ENCODE measurements at places on chromosomes 12 and 14.

- DNase-seq, result no peak
Observed at GRCh38 chr12:108365324-108365723, 26.2 kb upstream of the CMKLR1 start.

DNA sequence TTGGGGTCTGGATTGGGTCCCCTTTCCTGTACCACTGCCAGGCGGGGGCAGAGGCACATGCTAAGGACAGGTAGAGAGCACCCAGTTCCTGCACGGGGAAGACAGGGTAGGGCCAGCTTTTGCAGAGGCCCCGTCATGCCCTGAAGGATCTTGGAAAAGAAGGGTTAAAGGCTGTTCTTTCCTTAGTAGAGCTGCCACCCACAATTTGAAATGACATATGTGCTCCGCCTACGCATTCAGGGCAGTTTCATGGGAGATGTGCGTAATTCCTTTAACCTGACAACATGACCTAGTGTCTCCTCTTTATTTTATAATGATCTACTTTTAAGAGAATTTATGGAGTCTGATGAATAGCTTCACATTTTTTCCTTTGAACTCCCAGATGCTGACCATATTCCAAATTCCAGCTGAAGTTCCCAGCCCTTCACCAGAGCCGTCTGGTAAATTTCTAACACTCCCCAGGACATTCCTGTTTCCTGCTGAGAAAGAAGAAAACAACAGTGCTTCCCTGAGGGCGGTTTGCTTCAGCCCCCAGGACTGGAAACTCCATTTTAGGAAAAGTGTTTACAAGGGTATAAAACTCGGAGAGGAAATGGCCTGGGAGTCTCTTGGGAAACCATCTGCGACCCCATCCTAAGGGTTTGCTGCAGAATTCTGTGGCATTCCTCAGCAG is 58.9 kb upstream of the PLEKHG3 start:
- peak; percentile 98 for DNase-seq

GRCh38 chr14:29896354-29896821 is 31.3 kb downstream of the PRKD1 start:
- DNase-seq, result no peak

- DNase-seq, result peak; percentile 55
Observed at GRCh38 chr12:68406134-68406576, 74.0 kb upstream of the MDM1 start.

- DNase-seq, result no peak
Observed at GRCh38 chr12:71276541-71276940, 118.7 kb upstream of the TSPAN8 start.

GRCh38 chr14:67456732-67457131 is 31.8 kb downstream of the TMEM229B start:
- no peak for DNase-seq

DNA sequence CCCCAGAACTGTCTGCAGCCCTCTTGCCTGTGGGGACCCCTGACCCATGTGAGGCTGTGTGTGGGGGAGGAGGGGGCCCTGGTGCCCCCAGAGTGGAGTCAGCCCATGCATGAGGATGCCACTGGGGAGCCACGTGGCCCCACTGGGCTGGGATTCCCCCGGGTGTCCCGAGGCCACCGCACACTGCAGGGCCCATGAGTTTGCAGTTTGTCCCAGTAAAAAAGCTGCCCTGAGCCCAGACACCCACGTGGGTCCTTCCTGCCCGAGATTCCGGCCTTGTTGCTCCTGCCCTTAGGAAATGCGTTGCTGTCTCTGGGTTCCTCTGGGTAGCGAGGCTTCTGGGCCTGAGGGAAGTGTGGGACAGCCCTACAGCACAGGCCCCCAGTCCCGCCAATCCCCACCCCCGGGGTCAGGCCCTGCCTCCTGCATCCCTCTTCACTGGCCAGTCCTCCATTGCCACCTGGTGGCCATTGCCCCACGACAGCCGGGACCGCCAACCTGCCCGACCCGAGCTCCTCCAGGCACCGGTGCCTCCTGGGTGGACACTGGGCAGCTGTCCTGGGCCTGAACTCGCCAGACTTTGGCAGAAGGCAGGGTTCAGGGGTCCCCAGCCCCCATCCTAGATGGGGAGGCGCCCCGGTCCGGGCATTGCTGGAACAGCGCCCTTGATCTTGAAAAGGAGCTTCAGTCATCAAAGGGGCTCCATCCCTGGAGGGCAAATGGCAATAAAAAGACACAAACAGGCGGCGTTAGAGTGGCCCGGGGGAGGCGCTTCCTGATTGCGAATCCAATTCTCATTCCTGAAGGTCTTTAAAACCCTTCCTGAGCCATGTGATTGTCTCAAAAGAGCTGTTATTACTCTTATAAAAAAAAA is 15.6 kb upstream of the C14orf180 start:
- peak; percentile 1 for DNase-seq

DNA sequence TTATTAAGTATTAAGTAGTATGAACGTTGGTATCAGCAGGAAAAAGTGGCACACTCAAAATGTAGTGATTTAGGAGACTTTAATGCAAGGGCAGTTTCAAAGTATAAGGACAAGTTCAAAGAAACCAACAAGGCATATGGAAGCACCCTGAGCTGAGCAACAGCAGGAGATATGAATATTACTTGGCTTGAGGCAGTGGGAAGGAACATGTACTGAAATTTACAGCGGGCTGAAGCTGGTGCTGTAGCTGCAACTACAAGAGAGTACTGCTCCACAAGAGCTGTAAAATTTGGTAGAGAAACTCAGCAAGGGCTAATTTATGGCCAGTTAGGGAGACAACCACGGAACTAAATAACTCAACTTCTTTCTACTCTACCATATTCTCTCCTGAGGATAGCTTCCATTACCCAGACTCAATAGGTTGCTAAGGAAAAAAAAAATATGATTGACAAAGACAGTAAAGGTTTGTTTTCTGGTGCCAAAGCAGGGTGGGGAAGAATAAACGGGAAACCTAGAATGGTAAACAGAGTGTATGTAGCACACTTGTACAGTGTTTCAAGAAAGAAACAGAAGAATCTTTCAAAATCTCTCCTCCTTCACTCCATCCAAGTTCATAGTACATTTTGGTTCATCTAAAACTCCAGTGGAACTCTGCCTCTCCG is 487.8 kb upstream of the MGAT4C start:
- no peak for DNase-seq

- no peak for DNase-seq
Observed at GRCh38 chr14:35236806-35237205, 55.4 kb upstream of the PSMA6 start.

- peak; percentile 10 for DNase-seq
Observed at GRCh38 chr12:20376984-20377383, 8.6 kb downstream of the PDE3A start.

DNA sequence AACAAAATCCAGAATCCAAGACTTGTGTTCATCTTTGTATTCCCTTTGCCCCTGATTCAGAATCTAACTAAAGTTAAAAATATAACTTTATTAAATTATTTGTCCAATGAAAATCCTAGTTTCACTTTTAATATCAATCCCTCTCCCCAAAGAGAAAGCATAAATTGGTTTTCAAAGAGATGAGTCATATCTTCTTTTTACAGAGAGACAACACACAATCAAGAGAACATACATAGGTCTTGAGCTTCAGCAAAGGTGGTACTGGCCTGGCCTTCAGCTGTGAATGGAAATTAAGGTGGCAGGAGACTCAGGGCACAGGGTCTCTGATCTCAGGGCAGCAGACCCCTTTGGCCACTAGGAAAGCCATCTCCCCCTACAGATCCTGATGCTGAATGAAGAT is 4.3 kb upstream of the ASCL1 start:
- no peak for DNase-seq

- no peak for DNase-seq
Observed at GRCh38 chr12:51389302-51389999, 1.8 kb downstream of the GALNT6 start.

- DNase-seq, result no peak
Observed at GRCh38 chr12:72089678-72090077, 151.0 kb downstream of the TPH2 start.

DNA sequence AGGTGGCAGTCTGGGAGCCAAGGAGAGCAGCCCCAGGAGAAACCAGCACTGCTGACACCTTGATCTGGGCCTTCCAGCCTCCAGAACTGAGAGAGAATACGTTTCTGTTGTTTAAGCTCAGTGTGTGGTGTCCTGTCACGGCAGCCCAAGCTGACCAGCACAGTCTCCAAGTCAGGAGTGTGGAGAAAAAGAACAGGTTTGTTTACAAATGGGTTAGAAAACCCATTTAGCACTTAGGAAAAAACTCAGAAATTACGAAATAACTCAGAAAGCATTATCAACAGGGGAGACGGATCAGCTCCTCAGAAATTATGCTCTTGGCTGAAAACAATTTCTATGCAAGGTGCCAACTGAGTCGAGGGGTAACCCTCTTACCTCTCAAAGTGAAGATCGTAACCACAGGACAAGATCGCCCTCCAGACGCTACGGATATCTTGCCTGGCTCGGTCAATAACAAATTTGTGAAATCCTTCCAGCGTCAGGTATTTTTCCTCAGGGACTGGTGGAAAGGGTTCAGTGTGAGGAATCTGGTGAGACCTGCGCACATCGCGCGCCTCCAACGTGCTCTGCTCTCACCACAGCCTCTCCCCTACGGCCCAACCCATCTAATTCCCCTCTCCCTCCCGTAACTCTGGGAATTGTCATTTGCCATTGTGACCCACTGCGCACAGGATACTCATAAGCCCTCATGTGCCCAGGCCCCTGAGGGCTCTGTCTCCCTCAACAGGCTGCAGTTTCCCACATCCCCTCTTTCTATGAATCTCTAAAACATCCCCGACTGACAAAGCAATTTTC is 50.2 kb downstream of the TRAFD1 start:
- DNase-seq, result no peak

GRCh38 chr12:70733385-70733784 is 96.2 kb upstream of the PTPRB start:
- DNase-seq, result peak; percentile 35

DNA sequence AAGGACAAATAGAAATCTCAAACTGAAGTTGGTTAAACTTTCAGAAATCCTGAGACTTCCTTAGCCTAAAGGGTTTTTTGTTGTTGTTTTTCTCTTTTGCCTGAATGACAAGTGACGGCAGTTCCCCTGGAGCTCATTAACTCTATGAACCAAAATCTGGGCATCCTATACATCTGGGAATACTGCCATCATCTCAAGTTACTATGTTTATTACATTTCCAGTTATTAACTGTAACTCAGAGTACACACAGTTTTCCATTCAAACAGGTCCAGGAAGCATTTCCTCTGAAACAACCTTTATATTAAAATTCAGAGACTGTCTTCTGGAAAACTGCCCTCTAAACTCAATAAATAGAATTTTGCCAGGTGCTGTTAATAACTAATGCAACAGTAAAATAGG is 55.6 kb upstream of the CDKL1 start:
- DNase-seq, result no peak

GRCh38 chr12:45203767-45204166 is 12.1 kb upstream of the ANO6 start:
- no peak for DNase-seq

Measured in fibroblast of skin of left biceps (primary cell).